ENCODE measurements at places on chromosomes 1 and 21.

DNA sequence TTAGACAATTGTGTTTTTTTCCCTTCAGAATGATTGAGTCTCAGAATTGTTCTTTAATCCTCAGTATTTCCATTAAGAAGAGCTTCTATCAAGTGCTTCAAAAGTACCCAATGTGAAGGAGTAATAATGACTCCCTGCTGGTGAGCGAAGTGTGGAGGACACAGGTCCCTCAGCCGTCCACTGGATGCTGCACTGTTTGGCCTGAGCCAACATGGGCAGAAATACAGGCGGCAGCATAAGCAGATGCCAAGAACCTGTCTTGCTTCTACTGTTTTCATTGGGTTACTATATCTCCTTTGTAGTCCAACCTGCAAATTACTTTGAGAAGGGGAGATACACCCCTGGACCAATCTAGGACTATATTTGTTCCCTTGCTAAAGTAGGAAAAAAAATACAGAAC, 55.3 kb upstream of the DPH5 start:
- DNase-seq, result no peak

GRCh38 chr1:234771642-234772344, 161.8 kb upstream of the IRF2BP2 start:
- no peak for DNase-seq

- no peak for DNase-seq
Measured at GRCh38 chr1:115179397-115180079, 90.2 kb upstream of the TSPAN2 start.

- DNase-seq, result no peak
Measured at GRCh38 chr1:175656416-175656815, 87.0 kb downstream of the TNR start.

DNA sequence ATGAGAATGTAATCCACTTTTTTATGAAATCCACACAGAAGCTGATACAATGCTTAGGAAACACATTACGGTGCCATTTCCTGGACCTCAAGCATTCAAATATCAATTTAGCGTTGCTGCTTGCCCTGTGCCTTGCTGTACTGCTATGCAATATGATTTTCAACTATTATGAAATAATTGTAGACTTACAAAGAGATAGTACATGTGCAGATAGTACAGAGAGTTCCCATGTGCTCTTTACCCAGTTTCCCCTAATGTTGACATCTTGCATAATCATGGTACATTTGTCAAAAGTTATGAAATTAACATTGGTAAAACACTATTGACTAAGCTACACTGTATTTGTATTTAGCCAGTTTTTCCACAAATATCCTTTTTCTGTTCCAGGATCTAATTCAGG, 37.7 kb upstream of the PTBP2 start:
- DNase-seq, result no peak

GRCh38 chr1:165960881-165961280, 133.5 kb downstream of the UCK2 start:
- no peak for DNase-seq

- DNase-seq, result no peak
Measured at GRCh38 chr1:29876902-29877301, 640.6 kb downstream of the PTPRU start.

DNA sequence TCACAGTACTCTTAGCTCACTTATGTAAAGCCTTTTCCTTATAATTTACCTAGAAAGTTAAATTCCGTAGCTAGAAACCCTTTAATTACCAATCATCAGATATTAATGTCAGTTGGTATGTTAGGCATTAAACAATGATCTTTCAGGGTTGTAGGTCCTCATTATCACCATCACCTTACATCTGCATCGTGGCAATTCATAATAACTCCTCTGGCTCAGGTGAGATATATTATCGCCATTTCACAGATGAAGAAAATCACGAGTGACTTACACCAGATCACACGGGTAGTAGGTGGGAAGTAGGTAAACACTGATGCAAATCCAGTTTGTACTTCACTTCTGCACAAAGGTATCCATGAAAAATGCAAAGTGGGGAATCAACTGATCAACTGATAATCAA, 639 bp downstream of the NUP133 start:
- DNase-seq, result no peak
